ENCODE measurements at places on chromosomes 4 and X. TPM values are rescaled to one million over a fixed set of nuclear protein-coding genes. Genes with fewer than 3 reads are reported as not detected.

DNA sequence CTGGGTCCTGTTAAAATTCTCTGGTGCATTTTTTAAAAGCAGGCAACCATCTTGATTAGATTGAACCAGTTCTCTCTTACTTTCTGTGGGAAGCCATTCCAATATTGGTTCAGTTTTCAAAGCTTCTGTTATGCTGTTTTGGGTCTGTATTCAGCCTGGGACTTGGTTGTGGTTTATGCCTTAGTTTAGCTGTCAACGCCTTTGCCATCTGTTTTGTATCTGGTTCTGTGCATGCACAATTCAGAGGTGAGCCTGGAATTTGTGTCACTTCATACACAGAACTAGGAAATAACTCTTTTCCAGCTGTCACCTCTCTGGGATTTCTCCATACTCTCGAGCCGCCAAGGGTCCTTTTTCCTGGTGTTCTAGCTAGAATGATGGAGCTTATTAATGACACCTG, 46.2 kb downstream of the STAP1 start:
- DNase-seq = no peak

DNA sequence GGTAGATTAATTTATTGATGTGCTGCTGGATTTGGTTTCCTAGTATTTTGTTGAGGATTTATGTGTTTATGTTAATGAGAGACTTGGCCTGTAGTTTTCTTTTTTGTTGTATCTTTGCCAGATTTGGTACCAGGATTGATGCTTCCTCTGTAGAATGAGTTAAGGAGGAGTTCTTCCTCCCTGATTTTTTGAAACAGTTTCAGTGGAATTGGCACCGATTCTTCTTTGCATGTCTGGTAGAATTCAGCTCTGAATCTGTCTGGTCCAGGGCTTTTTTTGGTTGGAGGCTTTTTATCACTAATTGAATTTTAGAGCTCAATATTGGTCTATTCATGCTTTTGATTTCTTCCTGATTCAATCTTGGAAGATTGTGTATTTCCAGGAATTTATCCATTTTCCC, 174.0 kb upstream of the NDST4 start:
- DNase-seq = no peak

- DNase-seq = no peak
Measured at GRCh38 chrX:20451929-20452328, 185.2 kb upstream of the RPS6KA3 start.

GRCh38 chrX:10008483-10009056, 41.4 kb downstream of the CLDN34 start:
- DNase-seq = no peak

DNA sequence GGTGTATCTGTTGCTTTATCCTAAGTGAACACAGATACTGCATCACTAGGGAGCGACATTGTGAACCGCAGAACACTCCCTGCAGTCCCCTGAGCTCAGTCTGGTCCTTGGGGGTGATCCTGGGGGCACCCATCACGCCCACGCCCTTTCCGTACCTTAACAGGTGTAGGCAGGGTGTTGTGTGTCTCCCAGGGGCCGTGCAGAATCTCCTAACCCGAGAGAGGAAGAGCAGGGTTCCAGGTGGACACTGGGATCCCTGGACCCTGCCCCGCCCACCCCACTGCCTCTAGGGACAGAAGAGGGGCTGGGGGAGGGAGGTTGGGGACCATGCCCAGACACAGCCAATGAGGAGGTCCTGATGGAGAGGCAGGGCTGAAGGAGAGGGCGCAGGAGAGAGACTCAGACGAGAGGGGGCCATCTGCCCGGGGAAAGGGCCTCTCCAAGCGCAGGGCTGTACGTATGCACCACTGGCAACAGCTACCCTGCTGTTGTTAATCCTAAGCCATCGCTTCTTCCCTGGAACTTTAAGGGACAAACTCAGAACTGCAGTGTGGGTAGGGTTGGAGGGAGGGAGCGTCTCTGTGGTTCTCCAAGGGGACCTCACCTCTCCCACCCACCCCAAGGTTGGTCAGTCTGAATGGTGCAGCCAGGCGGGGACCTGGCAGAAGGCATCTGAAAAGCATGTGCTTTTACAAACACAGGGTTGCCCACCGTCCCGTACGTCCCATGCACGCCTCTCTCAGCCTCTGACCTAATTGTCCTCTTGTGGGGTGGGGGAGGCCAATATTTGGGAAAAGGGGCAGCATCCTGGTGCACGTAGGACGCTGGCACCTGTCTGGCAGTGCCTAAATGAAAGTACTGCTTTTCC, 2.5 kb downstream of the P2RY8 start:
- DNase-seq = peak; percentile 43

DNA sequence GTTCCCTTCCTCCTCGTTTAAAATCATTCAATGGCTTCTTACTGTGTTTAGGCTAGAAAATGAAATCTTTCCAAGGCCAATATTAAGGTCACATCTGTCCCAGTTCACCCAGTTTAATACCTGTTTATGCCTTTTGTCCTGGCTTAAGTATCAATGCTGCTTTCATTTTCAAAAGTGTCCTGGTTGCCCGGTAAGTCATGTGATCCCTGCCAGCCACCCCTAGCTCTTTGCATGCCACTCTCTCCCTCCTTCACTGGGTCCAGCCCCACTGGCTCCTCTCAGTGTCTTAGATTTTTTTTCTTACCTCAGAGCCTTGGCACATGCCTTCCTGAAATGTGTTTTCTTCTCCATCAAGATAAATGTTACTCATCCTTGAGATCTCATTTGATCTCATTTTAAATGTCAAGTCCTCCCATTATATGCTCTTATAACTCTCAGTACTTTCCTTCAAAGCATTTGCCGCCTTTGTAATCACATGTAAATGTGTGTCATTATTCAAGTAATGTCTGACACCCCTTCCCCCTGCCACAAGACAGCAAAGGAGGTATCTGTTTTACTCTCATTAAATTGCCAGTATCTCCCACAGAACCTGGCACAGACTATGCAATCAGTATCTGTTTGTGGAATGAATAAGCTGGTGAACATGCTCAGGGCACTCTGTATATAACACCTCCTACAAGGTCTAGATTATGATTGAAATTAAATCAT, 472.5 kb upstream of the RPS6KA3 start:
- DNase-seq = no peak

- DNase-seq = no peak
Measured at GRCh38 chr4:6658209-6658595, 17.7 kb downstream of the MRFAP1 start.

GRCh38 chr4:129148892-129149291, 52.9 kb downstream of the C4orf33 start:
- no peak for DNase-seq

Gene WAS
- total RNA-seq = 63.7 TPM

Gene NAP1L3
- 7.6 TPM for total RNA-seq

Gene CXCL9
- total RNA-seq = not detected

DNA sequence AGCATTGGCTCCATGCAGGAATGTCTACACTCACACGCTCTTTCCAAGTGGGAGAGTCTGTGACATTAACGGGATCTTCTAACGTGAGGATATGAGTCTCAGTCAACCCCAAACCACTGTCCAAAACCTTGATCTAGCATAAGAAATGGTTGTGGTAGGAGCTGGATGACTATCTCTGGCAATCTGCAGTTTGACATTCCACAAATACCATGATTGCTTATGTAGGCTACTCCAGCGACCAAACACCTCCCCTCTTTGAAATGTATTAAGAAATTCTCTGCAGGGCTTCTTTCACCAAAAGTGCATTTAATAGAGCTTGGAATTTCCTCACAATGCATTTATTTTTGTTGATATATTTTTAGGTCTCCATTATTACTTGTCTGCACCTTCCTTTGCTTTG, 14.1 kb upstream of the STX18 start:
- DNase-seq = no peak

- no peak for DNase-seq
Measured at GRCh38 chrX:119570351-119570835, 4.0 kb upstream of the UBE2A start.

Gene TMEM255A
- not detected for total RNA-seq

Gene ZNF711
- total RNA-seq = 4.7 TPM

DNA sequence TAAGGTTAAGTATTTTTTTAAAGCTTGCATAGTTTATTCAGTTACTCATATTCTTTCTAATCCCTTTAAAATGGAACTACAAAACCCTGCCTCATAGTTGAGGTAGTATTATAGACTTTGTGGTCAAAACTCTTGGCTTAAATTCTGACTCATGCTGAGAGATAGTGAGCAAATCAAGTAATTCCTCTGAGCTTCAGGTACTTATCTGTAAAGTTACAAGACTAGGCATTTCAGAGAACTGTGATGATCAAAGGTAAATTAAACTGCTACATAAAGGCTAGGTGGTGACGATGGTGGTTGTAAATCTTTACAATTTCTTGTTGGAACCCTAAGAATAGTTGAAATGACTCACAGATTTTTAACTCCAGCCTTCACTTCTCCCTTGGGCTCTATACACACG, 3.2 kb upstream of the CLOCK start:
- no peak for DNase-seq

DNA sequence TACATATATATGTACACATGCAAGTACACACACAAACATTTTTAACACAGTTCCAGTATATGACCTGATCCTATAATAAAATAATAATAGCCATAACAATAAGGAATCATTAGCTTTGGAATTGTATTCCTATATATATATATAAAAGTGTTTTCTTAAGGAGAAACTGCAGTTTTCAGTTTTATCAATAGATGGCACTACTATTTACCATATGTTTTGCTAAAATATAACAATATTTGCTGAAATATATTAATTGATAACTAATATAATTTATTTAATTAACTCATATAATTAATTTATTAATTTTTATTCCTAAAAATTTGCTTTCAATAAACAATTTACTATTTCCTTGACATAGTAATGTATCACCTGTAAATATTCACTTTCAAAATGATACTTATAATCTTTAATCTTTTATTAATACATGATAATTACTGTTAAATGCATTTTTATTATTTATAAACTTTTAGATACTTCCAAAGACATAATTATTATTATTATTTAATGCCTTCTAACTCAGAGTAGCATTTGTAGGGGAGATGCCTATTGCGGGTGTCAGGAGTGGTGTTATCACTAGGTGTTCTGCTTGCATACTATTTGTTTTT, 599.5 kb downstream of the FSTL5 start:
- DNase-seq = no peak

Gene MEPE
- total RNA-seq = not detected

- peak; percentile 69 for DNase-seq
Measured at GRCh38 chr4:78776079-78776728, at the start of gene BMP2K. TSS of gene BMP2K (plus strand) at chr4:78776350. CDS start at chr4:78776544, 194 bp downstream.

- DNase-seq = no peak
Measured at GRCh38 chr4:73392936-73393335, 11.2 kb upstream of the ALB start.

Gene SPIN2A
- total RNA-seq = 1.1 TPM

DNA sequence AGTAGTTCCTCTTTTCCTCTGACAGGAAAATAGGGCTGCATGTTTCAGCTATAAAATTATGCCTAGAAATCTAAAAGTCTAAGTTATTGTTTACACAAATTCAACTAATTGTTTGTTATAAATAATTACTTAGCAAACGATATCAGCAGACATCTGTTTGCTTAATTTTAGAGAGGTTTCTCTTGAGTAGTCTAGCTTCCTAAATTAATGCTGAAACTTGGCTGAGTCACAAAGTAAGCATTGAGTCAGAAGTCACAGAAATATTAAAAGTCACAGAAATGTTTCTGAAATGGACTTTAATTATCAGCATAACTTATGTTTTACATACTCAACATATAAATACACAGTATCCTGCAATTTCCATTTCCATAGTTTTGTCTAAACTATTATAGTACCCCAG, 1044.0 kb downstream of the CCSER1 start:
- no peak for DNase-seq

DNA sequence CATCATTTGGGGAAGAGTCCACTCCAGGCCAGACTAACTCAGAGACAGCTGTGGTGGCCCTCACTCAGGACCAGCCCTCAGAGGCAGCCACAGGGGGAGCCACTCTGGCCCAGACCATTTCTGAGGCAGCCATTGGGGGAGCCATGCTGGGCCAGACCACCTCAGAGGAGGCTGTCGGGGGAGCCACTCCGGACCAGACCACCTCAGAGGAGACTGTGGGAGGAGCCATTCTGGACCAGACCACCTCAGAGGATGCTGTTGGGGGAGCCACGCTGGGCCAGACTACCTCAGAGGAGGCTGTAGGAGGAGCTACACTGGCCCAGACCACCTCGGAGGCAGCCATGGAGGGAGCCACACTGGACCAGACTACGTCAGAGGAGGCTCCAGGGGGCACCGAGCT, 3.3 kb upstream of the ERAS start:
- DNase-seq = no peak

Gene APELA
- total RNA-seq = not detected

Gene APOOL
- 6.0 TPM for total RNA-seq

DNA sequence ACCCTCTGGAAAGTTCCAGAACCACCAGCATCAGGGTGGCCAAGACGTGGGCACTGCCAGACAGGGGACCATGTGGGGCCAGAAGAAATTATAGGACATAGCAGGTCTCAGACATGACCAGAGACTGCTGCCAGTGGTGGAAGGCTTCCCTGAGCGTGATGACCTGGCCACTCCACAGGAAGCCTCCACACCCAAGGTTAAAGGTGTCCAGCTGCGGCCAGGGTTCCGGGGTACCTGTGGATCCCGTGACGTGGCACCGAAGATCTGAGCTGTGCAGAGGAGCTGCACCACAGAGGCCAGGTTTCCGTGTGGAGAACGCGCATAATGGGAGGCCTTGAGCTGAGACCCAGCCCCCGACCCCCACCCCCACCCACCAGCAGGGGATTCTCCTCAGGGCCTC, 16.4 kb upstream of the CTBP1 start:
- DNase-seq = no peak

GRCh38 chrX:13693341-13693961, 4.5 kb downstream of the RAB9A start:
- no peak for DNase-seq

- no peak for DNase-seq
Measured at GRCh38 chr4:23290656-23291055, 597.9 kb downstream of the GBA3 start.

DNA sequence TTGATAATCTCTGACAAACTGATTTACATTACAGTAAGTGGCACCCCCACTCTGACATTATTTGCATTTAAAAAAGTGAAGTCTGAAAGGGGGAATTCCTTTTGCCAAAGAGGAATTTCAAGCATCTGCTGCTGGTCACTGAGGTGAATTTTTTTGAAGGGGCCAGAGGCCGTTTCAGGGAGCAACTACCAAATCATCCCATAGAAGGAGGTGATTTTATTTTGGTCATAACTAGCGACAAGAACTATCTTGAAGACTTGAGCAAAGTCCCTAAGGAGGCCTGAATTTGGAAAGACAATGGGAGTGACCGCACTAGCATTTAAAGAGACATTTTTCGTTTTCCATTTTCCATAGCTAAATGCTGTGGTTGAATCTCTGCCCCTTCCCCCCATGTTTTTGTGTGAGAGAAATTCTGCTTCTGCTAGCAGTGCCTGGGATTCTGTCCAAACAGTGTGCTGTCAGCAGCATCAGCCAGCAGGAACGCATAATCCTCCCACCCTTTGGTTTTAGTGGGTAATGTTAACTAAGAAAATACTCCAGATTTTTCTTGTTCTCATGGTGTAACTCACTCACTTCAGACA, 110.1 kb upstream of the MED14 start:
- DNase-seq = no peak

DNA sequence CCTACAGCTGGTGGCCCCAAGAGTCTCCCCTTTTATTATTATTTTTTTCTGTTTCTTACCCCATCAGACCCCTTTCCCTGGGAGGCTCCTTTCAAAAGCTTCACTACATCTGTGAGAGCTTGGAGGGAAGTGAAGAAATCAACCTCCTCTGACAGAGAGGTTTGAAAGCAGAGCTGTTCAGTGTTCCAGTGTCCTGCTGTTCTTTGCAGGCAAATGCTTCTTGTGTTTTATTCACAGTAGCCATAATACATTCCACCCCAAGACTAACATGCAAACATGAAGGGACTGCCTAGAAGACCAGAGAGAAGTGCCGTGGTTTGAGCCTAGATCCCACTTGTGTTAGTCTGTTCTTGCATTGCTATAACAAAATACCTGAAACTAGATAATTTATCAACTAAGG, 192.1 kb downstream of the PTTG2 start:
- no peak for DNase-seq

Measured in CD4-positive, alpha-beta T cell (primary cell).